ENCODE measurements at places on chromosomes 12 and 14.

GRCh38 chr14:39722547-39723273 is 290.5 kb upstream of the FBXO33 start:
- no peak for DNase-seq

GRCh38 chr12:9273276-9273675 is 65.1 kb upstream of the PZP start:
- no peak for DNase-seq

GRCh38 chr14:81386290-81386745 is 13.8 kb downstream of the STON2 start:
- DNase-seq = no peak

GRCh38 chr14:97153527-97153926 is 356.3 kb downstream of the VRK1 start:
- DNase-seq = no peak

GRCh38 chr12:54159140-54159539 is 29.6 kb downstream of the SMUG1 start:
- DNase-seq = peak; percentile 68

GRCh38 chr14:63800651-63801375 is 52.0 kb upstream of the SYNE2 start:
- DNase-seq = no peak

DNA sequence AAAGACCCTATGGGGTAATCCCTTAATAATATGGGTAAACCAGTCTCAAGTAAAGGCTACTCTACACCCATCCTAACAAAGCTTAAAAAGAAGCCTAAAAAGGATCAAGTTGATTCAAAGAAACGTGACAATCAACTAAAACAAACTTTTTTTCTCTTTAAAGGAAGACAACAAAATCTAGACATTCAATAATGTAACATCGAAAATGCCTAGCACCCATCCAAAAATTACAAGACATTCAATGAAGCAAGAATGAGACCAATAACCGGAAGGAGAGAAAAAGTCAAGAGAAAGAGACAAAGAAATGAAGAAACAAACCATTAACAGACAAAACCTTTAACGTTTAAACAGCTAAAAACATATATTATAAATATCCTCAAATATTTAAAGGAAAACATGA is 143.8 kb upstream of the VASH1 start:
- DNase-seq = no peak

All from MM.1S (cell line).